HS-27A (cell line): ENCODE measurements at places on chromosomes 2 and 18.

GRCh38 chr2:101230541-101231001, 22.1 kb upstream of the CNOT11 start:
- DNase-seq = no peak

- DNase-seq = no peak
Observed at GRCh38 chr2:119546447-119546767, 2.2 kb downstream of the CFAP221 start.

GRCh38 chr2:47272031-47272864, 117.1 kb upstream of the STPG4 start:
- DNase-seq = no peak

DNA sequence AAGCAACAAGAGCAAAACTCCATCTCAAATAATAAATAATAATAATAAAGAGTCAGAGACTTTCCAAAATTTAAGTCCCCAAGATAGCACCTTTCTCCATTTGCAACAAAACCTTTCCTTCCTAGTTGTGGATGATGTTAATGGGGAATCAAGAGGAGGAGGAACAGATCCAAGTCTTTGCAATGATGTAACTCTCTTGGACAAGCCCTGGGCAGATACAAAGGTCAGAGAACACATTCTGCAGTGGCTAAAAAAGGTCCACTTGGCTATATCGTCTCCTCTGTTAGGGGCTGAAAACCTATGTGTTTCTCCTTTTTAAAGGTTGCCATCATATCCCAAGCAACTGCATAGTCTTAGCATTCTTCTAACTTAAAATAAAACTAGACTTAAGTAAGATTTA, 151.1 kb downstream of the TMEM163 start:
- no peak for DNase-seq

DNA sequence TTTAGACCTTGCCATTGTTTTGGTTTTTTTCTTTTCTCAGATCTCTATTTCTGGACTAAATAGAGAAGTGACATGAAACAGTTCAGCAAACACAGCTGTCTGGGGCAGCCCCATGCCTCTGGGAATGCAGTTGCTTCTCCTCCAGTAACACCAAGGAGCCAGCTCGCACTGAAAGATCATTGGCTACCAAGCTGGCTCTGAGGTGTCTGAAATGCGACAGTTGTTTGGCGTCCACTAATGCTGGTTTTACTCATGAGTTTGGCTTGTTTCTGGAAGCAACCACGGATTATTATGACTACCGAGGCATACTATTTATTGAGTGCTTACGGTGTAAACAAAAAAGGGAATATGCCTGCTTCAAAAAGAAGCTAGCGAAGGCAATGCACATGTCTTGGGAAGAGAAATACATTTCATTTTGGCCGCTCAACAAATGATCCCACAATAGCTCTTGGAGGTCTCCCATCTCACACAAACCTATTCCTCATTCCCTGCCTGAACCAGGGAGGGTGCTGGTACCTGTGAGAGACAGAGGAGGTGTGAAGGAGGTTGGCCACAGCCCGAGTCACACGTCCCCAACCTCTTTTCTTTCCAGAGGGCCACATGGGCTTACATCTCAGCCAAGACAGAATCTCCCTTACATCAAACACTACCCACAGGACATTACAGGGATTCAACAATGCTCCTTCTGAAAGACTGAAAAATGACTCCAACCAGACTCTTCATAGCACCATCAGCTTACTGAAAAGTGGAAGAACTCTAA, 37.5 kb upstream of the NEB start:
- no peak for DNase-seq

- no peak for DNase-seq
Observed at GRCh38 chr2:150413366-150413765, 74.1 kb downstream of the RND3 start.

DNA sequence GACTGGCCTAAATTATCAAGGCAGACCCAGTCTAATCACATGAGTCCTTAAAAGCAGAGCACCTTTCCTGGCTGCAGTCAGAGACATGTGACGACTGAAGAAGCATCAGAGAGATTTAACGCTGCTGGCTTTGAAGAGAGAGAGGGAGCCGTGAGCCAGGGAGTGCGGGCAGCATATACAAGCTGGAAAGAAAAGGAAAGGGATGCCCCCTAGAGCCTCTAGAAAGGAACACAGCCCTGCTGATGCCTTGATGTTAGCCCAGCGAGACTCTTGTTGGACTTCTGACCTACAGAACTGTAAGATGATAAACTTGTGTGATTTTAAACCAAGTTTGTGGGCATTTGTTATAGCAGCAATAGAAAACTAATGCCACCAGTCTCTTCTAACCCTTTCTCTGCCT, 58.1 kb downstream of the HEATR5B start:
- DNase-seq = no peak

- no peak for DNase-seq
Observed at GRCh38 chr2:240236217-240237111, 96.0 kb upstream of the OTOS start.

GRCh38 chr2:239376351-239376750, 24.5 kb downstream of the HDAC4 start:
- DNase-seq = no peak

DNA sequence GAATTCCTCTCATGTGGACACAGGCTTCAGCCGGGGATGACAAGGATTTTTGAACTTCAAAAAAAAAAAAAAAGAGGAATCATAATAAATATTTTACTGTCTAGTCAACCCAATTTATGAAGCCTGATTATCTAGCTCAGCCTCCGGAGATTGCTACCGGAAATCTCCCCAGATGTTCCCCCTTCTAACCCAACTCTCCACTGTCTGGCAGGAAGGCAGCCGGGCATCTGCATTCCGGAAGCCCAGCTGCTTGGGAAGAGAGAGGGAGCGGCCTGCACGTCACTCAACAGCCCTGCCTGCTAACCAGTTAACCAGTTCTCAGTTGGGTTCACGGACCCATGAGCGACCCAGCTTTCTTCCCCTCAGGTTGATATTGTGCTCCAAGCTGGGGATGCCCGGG, 87.2 kb upstream of the POU3F3 start:
- no peak for DNase-seq

GRCh38 chr2:220628252-220628651, 943.9 kb downstream of the EPHA4 start:
- no peak for DNase-seq
